ENCODE measurements at places on chromosomes 5 and 9. TPM values are rescaled to one million over a fixed set of nuclear protein-coding genes. Genes with fewer than 3 reads are reported as not detected.

Gene SLC1A1
- 10.5 TPM for total RNA-seq

Gene CCDC69
- 2.1 TPM for total RNA-seq

Gene PHF24
- not detected for total RNA-seq

Gene SPATA31E1
- not detected for total RNA-seq

Gene C9
- total RNA-seq: not detected

Gene SPINK4
- not detected for total RNA-seq

Gene SCGB3A1
- not detected for total RNA-seq

Gene C5orf15
- total RNA-seq: 52.1 TPM

Gene SLC6A3
- not detected for total RNA-seq

Gene GGTA1
- total RNA-seq: not detected

Gene SELENOP
- total RNA-seq: not detected

Gene INIP
- 9.2 TPM for total RNA-seq

Gene ANKRD31
- 0.32 TPM for total RNA-seq

Gene IFNB1
- total RNA-seq: not detected

Gene C9orf153
- not detected for total RNA-seq

Gene ALDOB
- not detected for total RNA-seq

Gene RORB
- total RNA-seq: 1.2 TPM

Measured in A375 (cell line).